ENCODE measurements at places on chromosomes 7 and 10. TPM values are rescaled to one million over a fixed set of nuclear protein-coding genes. Genes with fewer than 3 reads are reported as not detected.

The ATP6V0A4 gene
- total RNA-seq = 0.23 TPM

The JCAD gene
- 0.35 TPM for total RNA-seq

The EGFR gene
- total RNA-seq = 150 TPM

The SPDYE6 gene
- not detected for total RNA-seq

The IFIT1B gene
- not detected for total RNA-seq

Data from airway epithelial cell (primary cell).